NCI-H2107 (cell line): ENCODE measurements at places on chromosomes 12 and 14.

DNA sequence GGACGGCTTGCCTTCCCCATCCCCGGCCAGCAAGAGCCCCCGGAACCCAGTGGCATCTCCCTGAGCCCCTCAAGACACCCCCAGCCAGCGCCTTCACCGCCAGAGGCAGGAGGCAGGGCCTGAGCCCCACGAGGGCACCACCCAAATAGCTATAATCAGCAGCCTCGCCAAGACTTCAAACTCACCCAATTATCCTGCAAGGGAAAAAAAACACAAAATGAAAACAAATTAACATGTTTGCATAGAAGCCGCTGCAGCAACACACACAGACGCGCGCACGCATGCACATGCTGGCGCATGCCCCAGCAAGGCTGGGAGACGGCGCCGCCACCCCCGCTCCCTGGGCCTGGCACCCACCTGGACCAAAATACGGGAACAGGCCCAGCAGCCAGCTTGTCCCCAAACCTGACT lies 15.8 kb downstream of the FAM222A start:
- no peak for DNase-seq

DNA sequence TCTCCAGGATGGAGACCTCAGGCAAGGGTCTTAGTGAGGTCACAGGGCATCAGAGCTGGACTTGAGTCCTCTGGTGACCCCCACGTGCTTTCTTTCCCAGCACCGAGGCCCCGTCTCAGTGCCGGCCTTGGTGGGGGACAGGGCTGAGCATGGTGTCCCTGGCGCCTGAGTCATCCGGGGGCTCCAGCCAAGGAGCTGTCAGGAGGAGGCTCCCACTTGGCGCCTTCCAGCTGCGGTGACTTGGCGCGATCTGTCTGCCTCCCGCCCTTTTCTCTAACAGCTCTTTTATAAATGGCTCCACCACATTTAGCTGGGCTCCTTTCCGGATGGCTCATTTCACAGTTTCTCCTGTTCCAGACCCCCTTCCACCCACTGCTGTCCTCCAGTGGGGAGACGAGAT lies 60.4 kb downstream of the PRMT8 start:
- DNase-seq = no peak

GRCh38 chr12:98185606-98186005 lies 329.8 kb upstream of the TMPO start:
- DNase-seq = no peak

DNA sequence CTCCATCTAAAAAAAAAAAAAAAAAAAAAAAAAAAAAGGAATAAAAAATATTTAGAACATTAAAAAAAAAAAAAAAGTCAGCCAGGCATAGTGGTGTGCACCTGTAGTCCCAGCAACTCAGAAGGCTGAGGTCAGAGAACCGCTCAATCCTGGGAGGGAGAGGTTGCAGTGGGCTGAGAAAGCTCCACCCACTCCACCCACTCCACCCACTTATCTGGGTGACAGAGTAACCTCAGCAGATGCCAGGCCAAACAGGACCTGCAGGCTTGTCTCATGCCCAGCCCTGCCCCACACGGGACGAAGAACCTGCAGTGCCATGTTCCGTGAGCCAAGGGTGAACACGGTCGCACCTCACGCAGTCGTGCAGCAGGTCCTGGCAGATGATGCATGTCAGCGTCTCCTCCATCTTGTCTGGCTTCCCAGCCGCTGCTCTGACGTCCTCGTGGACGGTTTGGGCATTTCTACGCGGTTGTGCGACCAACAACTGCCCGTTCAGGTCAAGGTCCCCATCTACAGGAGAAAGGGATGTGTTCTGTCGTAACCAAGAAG lies 28.6 kb downstream of the CHFR start:
- DNase-seq = no peak

GRCh38 chr14:72401632-72402376 lies 469.6 kb downstream of the RGS6 start:
- DNase-seq = no peak

DNA sequence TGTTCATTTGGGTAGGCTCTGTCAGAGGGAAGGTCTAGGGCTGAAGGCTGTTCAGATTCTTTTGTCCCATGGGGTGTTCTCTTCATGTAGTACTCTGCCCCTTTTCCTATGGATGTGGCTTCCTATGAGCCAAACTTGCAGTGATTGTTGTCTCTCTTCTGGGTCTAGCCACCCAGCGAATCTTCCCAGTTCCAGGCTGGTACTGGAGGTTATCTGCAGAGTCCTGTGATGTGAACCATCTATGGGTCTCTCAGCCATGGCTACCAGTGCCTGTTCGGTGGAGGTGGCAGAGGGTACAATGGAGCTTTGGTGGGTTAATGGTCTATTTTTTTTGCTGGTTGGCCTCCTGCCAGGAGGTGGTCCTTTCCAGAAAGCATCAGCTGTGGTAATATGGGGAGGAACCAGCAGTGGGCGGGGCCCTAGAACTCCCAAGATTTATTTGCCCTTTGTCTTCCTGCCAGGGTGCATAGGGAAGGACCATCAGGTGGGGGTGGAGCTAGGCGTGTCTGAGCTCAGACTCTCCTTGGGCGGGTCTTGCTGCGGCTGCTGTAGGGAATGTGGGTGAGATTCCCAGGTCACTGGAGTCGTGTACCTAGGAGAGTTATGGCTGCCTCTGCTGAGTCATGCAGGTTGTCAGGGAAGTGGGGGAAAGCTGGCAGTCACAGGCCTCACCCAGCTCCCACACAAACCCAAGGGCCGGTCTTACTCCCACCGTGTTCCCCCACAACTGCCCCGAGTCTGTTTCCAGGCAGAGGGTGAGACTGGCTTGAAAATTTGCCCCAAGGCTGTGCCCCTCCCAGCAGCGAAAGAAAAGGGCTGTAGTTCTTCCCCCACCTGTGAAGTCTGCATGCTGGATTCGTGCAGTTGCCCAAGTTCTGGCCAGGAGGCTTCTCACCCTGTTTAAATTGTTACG lies 17.5 kb downstream of the MTRFR start:
- DNase-seq = peak; percentile 31

- DNase-seq = no peak
Observed at GRCh38 chr14:77582511-77582910, 33.9 kb downstream of the SPTLC2 start.

- DNase-seq = no peak
Observed at GRCh38 chr12:78062786-78063185, 232.1 kb downstream of the NAV3 start.

- no peak for DNase-seq
Observed at GRCh38 chr12:45934956-45935355, 55.4 kb downstream of the SCAF11 start.

- no peak for DNase-seq
Observed at GRCh38 chr12:131699434-131699833, 11.5 kb upstream of the SFSWAP start.

GRCh38 chr12:25816637-25817036 lies 141.8 kb upstream of the RASSF8 start:
- no peak for DNase-seq

- no peak for DNase-seq
Observed at GRCh38 chr12:31363831-31364230, 37.9 kb upstream of the SINHCAF start.

DNA sequence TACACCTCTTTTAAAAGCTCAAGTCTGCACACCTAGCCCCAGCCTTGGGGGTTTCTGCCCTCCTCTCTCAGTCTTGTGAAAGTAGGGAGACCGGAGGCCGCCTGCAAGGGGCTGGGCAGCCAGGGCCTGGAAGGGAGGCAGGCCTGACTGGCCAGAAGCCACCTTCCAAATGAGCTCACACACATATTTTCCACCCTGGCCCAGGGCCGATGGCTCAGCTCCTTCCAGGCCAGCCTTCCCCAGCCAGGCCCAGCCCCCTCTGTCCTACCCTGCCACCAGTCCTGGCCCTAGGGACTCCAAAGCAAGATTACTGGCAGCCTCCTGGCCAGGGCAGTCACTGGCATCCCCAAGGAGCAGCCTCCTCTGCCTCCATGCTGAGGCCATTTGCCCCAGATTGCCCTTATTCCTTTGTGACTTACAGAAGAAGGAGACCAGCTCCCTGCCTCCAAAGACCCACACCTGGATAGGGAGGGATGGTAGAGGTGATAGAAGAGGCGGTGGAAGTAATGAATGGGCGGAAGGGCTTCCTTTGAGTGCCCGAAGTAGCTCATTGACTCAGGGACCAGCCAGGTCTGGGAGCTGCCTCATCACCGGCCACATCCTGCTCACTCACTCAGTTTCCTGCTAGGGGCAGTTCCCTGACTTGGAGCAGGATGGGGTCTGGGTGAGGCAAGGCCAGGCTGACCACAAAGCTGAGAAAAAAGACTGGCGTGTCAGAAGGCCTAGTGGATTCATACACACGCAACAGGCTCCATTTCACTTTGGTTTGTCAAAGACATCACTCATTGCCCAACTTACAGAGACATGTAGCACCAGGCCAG lies 14.8 kb downstream of the MMP14 start:
- no peak for DNase-seq

GRCh38 chr12:54419088-54419887 lies at the start of gene ITGA5:
ITGA5 (minus strand) TSS chr12:54419266; CDS start chr12:54419198, 68 bp downstream.
- DNase-seq = no peak

GRCh38 chr12:48119834-48120195 lies 651 bp downstream of the PFKM start:
- DNase-seq = no peak

DNA sequence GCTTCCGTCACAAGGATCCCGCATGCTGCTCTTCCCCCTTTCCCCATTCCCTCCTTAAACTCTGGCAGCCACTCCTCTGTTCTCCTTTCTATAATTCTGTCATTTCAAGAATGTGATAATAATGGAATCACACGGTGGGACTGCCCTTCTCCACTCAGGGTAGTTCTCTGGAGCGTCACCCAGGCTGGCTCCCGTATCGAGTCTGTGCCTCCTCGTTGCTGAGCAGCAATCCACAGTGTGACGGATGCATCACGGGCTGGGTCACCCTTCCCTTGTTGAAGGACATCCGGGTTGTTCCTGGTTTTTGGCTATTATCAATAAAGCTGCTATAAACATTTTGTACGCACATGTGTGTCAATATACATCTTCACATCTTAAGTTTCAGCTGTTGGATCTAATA lies 5.7 kb upstream of the SYNE3 start:
- no peak for DNase-seq

GRCh38 chr12:78002878-78003277 lies 172.2 kb downstream of the NAV3 start:
- DNase-seq = no peak

GRCh38 chr14:92846162-92846897 lies 52.2 kb downstream of the GOLGA5 start:
- no peak for DNase-seq

DNA sequence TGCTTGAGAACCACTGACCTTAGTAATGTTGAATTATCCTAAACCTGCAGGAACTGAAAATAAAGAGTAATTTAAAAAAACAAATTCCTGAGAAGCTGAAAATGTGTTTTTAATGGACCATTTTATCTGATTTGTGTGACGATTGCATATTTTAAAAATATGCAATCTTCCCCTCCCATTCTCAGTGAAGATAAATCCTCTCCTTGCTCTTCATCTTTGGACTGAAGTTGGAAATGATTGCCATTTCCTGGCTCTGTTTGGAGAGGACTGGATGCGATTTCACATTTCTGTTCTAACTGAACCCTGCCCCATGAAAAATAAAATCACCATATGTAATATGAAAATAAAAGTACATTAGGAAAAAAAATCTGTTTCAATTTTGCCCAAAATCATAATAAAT lies 216.3 kb downstream of the SLC6A15 start:
- DNase-seq = no peak

DNA sequence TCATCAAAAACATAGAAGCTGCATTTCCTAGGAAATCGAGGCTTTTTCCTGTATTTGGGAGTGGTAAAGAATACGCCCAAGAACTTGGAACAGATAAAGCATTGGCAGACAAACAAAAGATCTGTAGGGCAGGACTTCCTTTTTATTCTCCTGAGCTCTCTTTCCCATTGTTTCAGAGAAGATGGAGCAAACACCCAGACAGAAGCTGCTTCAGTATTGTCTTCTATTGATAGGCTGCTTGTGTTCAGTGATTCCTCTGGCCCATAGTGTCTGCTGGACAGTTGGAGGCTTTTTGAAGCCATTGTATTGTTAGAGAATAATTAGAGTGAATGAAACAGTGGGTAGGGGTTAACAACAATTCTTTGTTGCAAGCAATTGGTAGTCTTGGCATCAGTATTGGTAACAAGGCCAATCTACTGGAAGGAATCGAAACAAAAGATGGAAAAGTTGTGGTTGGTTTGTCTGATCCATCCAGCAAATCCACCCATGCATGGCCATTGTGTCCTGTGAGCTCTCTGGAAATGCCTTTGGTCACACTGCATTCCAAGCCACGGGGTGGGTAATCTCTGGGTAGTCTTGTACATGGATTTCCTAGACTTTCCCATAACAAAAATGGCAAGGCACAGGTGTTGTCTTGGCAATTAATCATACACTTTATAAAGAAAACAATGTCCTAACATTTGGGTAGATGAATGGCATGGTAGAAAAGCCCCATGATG lies 424.8 kb downstream of the RAD51B start:
- DNase-seq = no peak

GRCh38 chr14:89000007-89000942 lies 175.8 kb downstream of the TTC8 start:
- no peak for DNase-seq

GRCh38 chr12:105090361-105090760 lies 6.1 kb upstream of the ALDH1L2 start:
- no peak for DNase-seq

GRCh38 chr14:104387022-104388010 lies 192.2 kb upstream of the C14orf180 start:
- no peak for DNase-seq

DNA sequence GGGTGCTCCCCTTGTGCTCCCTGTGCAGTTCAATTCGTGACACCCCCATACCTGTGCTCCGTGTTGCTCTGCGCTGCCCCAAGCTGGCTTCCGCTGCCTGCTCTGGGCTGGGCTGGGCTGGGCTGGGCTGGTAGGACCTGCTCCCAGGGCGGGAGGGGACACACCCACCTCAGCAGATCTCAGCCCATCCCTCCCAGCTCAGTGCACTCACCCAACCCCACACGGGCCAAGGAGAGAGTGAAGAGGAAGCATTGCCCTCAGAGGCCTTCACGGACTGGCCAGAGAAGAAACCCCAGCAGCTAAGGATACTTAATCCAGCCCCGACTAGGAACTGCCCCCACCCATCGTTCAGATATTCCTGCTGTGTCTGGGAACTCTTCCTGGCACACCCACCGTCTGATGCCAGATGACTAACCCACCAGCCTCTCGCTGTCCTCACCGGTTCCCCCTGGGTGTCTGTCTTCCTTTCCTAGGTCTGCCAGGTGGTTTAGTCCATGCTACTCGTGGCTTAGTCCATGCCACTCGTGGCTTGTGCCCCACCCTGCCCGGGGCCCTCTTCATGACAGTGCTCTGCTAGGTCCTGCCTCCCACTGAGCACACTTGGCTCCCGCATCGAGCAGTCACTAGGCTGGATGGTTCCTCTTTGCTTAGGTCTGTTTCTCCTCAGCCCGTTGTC lies at the start of gene LPAR5:
Gene LPAR5, minus strand, starts transcription at position 104 of the 676 bp plus-strand sequence. CDS start 14,711 bp downstream, outside the sequence.
- DNase-seq = no peak

- DNase-seq = no peak
Observed at GRCh38 chr12:9372202-9372601, 164.0 kb upstream of the PZP start.

DNA sequence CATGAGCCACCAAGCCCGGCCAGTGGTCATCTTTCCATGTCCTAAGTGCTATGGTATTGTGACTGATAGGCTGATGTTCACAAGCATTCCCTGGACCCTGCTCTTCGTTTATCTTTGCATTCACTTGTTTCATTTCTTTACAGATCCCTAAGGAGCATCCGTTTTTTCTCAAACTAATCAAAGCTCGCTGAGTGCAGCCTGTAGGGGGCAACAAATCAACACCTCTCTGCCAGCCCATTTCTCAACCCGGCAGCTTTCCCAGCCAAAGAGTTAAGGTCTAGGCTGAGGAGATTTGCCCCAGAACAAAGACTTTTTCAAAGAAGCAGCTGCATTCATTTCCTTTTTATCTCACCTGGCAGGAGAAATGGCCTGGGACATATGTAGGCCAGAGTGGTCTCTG lies 12.1 kb downstream of the SIRT4 start:
- no peak for DNase-seq
